Activated CD8-positive, alpha-beta T cell treated with anti-CD3 and anti-CD28 coated beads for 36 hours (primary cell): ENCODE measurements at places on chromosomes 11 and 22.

- no peak overlapping the region for H3K27ac ChIP-seq
- peaks cover 11% of the 10 kb centered on the region for H3K27me3 ChIP-seq
- no peak for DNase-seq
These were observed 129.7 kb downstream of the SNX19 start for GRCh38 chr11:130786586-130786985.

DNA sequence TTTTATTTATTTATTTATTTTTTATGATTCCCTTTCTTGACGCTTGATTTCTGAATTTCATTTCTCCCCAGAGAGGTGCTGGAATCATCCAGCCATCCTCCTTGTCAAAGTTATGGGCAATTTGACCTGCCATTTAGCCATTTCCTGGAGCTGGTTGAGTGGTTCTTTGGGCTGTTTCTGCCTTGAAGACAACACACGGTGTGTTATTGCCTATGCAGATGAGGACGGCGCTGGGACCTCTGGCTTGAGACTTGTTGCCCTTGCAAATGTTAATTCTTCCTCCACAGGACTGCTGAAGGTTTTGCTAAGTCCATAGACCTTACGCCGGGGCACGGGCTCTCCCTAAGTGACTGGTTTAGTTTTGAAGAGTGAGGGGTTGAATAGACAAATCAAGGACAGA is 147.9 kb upstream of the PLET1 start:
- H3K36me3 ChIP-seq = no peaks in the 10 kb centered on the region
- H3K27ac ChIP-seq = no peak overlapping the region
- DNase-seq = no peak
- no peaks in the 10 kb centered on the region for H3K4me1 ChIP-seq
- H3K4me3 ChIP-seq = no peak overlapping the region
- H3K27me3 ChIP-seq = peaks cover 3% of the 10 kb centered on the region

- H3K4me3 ChIP-seq = no peak overlapping the region
- DNase-seq = no peak
- no peak overlapping the region for H3K27ac ChIP-seq
- no peaks in the 10 kb centered on the region for H3K36me3 ChIP-seq
- no peaks in the 10 kb centered on the region for H3K4me1 ChIP-seq
These were observed 139.8 kb upstream of the SNX19 start for GRCh38 chr11:131056036-131056435.

DNA sequence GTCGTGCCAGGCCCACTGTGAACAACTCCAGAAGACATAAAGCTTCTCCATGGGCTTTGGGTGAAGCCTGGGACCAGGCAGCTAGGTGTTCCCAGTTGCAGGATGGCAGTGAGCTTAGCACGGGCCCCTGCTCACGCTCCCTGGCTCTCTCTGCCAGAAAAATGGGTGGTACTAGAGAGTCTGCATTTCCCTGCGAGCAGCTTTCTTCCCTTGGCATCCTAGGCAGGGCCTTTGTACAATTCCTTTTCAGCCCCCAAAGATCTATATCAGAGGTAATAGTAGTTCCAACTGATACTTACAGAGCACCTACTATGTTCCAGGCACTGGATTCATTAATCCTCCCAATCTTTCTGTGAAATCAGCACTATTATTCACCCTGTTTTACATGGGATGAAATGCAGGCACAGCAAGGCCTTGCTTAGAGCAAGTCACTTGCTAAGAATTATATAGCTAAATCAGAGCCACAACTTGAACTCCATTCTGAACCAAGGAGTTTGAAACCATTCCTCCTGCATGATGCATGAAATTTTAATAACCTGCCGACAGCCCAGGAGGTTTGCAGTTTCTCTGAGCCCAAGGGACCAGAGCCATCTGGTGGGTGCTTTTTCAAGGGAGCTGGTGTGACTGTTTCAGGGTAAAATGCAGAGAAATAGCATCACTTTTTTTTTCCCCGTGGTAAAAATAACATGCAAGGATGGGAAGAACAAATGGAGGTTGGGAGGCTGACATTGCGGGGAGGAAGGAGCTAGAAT is 22.7 kb downstream of the NAV2 start:
- H3K36me3 ChIP-seq = no peaks in the 10 kb centered on the region
- H3K4me3 ChIP-seq = no peak overlapping the region
- H3K27ac ChIP-seq = no peak overlapping the region
- no peak for DNase-seq
- H3K27me3 ChIP-seq = no peaks in the 10 kb centered on the region

GRCh38 chr22:35572556-35572955 is 31.9 kb downstream of the RASD2 start:
- no peak overlapping the region for H3K4me3 ChIP-seq
- no peak overlapping the region for H3K27ac ChIP-seq
- no peaks in the 10 kb centered on the region for H3K36me3 ChIP-seq

DNA sequence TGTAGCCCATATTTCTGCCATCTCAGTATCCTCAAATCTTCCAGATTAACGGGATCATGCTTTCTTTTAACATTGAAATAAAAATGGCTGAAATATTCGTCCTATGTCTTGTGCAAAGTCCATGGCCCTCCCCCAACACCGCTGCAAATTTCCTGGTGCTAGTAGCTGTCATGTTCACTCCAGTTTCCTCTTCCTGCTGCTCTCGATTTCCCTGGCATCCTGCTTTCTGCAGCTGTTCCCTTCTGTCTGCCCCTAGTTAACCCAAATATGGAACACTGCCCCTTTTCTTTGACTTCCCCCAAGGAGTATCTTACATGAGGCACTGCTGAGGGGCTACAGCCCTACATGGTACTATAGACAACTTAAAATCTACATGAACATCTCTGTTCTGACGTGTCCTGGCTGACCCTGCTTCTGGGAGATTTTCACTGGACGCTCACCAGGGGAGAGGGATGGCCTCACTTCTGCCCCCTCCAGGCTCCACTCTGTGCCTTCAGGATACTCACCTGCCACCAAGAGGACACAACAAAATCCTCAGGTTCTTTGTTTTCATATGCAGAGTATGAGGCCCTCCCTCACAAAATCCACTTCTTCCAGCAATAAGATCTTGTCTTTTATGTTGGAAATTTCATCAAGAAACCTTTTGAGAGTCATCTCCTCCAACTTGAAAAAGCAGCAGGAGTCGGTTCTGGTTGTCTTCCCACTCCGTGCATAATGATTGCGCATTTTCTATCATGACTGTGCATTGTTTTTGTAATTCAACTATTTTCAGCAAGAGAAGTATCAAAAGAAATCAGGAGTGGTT is 29.5 kb upstream of the SCUBE2 start:
- peaks cover 5% of the 10 kb centered on the region for H3K4me1 ChIP-seq
- no peak overlapping the region for H3K27ac ChIP-seq
- DNase-seq = no peak
- H3K4me3 ChIP-seq = no peak overlapping the region
- H3K27me3 ChIP-seq = no peaks in the 10 kb centered on the region

DNA sequence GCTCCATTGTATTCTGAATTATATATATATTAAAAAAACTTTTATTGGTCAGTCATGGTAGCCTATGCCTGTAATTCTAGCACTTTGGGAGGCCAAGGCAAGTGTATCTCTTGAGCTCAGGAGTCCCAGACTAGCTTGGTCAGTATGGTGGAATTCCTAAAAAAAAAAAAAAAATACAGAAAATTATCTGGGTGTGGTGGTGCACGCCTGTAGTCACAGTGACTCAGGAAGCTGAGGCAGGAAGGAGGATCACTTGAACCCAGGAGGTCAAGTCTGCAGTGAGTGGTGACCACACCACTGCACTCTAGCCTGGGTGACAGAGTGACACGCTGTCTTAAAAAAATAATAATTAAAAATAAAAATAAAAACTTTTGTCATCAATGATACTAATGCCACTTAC is 133.2 kb downstream of the FAT3 start:
- H3K27ac ChIP-seq = no peak overlapping the region
- no peak overlapping the region for H3K4me3 ChIP-seq
- H3K4me1 ChIP-seq = no peaks in the 10 kb centered on the region
- no peaks in the 10 kb centered on the region for H3K36me3 ChIP-seq

DNA sequence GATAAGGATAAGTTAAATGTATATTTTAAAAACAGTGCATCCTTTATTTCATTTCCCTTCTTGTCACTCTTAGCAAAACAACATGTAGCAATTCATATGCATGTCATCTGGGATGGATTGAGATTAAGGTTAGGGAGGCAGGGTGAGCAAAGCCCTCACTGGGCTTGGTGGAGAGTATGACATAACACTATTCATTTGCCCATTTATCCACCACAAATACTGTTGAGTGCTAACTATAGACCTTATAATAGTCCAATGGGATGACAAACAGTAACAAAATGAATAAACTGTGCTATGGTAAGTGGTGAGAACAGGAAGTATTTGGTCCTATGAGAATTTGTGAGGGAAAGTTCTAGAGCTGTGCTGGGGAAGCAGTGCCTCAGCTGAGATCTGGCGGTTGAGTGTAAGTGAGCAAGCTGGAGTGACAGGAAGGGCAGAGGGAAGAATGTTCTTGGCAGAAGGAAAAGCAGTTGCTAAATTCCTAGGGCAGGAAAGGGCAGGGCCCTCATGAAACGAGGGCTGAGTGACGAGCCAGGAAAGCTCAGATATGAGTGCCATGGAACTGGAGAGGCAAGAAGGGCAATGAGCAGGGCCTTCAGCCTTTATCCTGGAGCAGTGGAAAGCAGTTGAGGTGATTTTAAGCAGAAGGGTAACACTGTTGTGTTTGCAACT is 6.7 kb downstream of the HSD17B12 start:
- peaks cover 52% of the 10 kb centered on the region for H3K36me3 ChIP-seq
- H3K27me3 ChIP-seq = no peaks in the 10 kb centered on the region
- H3K27ac ChIP-seq = no peak overlapping the region
- no peak for DNase-seq
- no peak overlapping the region for H3K4me3 ChIP-seq

GRCh38 chr11:70265341-70265740 is 5.1 kb upstream of the PPFIA1 start:
- peaks cover 3% of the 10 kb centered on the region for H3K4me1 ChIP-seq
- no peak overlapping the region for H3K4me3 ChIP-seq
- H3K27me3 ChIP-seq = peaks cover 13% of the 10 kb centered on the region
- H3K27ac ChIP-seq = no peak overlapping the region
- H3K36me3 ChIP-seq = no peaks in the 10 kb centered on the region
- no peak for DNase-seq

DNA sequence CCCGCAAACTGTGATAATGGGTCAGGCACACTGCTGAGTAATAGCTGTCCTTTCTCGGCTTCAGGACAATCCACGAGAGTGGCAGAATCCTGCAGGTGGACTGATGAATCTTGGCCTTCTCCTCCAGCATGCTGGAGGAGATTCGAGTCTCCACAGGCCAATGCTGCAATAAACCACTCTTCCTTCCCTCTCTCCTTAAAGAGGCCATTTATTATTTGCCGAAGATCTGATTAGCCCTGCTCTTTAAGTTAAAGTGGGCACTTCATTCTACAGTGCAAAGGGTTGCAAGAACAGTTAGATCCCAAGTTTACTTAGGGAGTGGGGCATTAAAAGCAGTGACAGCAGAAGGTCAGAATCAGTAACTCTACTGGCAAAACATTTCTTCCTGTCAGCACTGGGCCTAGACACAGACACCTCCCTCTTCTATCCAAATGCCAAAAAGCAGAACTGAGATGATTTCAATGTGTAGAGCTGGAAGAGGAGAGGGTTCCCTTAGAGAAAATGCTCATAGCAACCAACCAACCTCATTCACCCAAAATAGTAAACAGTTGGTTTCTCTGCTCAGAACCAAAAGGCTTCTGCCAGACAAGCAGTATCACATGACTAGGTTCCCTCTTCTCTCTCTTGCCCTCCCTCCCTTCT is 121.7 kb downstream of the SGSM3 start:
- peaks cover 37% of the 10 kb centered on the region for H3K4me1 ChIP-seq
- H3K4me3 ChIP-seq = no peak overlapping the region
- no peaks in the 10 kb centered on the region for H3K27me3 ChIP-seq
- DNase-seq = no peak
- no peak overlapping the region for H3K27ac ChIP-seq

- H3K4me1 ChIP-seq = no peaks in the 10 kb centered on the region
- H3K36me3 ChIP-seq = no peaks in the 10 kb centered on the region
- H3K4me3 ChIP-seq = no peak overlapping the region
- DNase-seq = no peak
- no peaks in the 10 kb centered on the region for H3K27me3 ChIP-seq
These were observed 11.4 kb upstream of the TCP11L1 start for GRCh38 chr11:33027846-33028536.

GRCh38 chr11:26025676-26026075 is 306.3 kb upstream of the ANO3 start:
- no peaks in the 10 kb centered on the region for H3K4me1 ChIP-seq
- no peaks in the 10 kb centered on the region for H3K36me3 ChIP-seq
- no peak overlapping the region for H3K4me3 ChIP-seq
- H3K27ac ChIP-seq = no peak overlapping the region
- no peak for DNase-seq

- peaks cover 82% of the 10 kb centered on the region for H3K36me3 ChIP-seq
- no peak overlapping the region for H3K4me3 ChIP-seq
- no peak for DNase-seq
- H3K27ac ChIP-seq = peak overlapping the region; percentile 61
These were observed 28.9 kb downstream of the NAP1L4 start for GRCh38 chr11:2963112-2963754.

GRCh38 chr11:68048681-68049508 is 10.1 kb downstream of the TCIRG1 start:
- H3K4me1 ChIP-seq = no peaks in the 10 kb centered on the region
- no peaks in the 10 kb centered on the region for H3K27me3 ChIP-seq
- DNase-seq = no peak
- no peak overlapping the region for H3K4me3 ChIP-seq
- peaks cover 15% of the 10 kb centered on the region for H3K36me3 ChIP-seq
- no peak overlapping the region for H3K27ac ChIP-seq

GRCh38 chr11:114784216-114784615 is 105.9 kb downstream of the NXPE2 start:
- no peak overlapping the region for H3K27ac ChIP-seq
- no peaks in the 10 kb centered on the region for H3K4me1 ChIP-seq
- H3K4me3 ChIP-seq = no peak overlapping the region
- DNase-seq = no peak
- no peaks in the 10 kb centered on the region for H3K27me3 ChIP-seq

DNA sequence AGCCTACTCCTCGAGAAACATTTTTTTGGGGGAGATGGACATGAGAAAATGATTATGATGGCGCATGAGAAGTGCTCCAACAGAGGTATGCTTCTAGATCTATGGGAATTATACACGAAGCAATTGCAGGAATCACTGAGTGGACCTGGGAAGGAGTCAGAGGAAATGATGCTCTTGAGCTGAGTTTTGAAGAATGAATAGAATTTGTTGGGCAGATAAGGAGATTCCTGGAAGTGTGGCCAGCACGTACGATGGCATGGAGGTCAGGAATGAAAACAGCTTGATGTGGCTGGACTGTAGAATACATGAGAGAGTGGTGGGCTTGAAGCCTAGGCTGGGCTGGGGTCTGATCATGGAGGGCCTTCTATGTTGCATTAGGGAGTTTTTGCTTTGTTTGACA is 31.7 kb downstream of the ADAMTS15 start:
- no peaks in the 10 kb centered on the region for H3K27me3 ChIP-seq
- H3K4me1 ChIP-seq = no peaks in the 10 kb centered on the region
- H3K36me3 ChIP-seq = no peaks in the 10 kb centered on the region
- no peak overlapping the region for H3K27ac ChIP-seq
- DNase-seq = no peak

DNA sequence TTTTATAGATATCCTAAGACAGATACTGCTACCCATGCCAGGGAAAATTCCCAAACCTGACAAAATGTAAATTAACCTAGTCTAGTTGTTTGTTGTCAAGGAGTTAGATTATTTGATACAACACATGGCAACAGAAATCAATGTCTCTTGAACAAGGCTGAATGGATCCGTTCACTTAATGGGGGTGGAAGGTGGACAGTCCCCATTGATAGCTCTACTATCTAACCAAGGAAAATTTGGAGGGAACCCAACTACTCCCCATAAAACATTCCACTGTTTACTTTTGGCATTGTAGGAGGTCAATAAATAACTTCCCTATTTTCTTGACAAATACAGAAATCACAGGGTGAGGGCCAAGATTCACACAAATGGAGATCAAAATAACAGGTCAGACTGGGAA is 117.9 kb upstream of the GRIA4 start:
- no peak overlapping the region for H3K4me3 ChIP-seq
- H3K4me1 ChIP-seq = no peaks in the 10 kb centered on the region
- no peaks in the 10 kb centered on the region for H3K36me3 ChIP-seq
- no peak overlapping the region for H3K27ac ChIP-seq
- no peaks in the 10 kb centered on the region for H3K27me3 ChIP-seq
